ENCODE measurements at places on chromosomes 12 and 14.

DNA sequence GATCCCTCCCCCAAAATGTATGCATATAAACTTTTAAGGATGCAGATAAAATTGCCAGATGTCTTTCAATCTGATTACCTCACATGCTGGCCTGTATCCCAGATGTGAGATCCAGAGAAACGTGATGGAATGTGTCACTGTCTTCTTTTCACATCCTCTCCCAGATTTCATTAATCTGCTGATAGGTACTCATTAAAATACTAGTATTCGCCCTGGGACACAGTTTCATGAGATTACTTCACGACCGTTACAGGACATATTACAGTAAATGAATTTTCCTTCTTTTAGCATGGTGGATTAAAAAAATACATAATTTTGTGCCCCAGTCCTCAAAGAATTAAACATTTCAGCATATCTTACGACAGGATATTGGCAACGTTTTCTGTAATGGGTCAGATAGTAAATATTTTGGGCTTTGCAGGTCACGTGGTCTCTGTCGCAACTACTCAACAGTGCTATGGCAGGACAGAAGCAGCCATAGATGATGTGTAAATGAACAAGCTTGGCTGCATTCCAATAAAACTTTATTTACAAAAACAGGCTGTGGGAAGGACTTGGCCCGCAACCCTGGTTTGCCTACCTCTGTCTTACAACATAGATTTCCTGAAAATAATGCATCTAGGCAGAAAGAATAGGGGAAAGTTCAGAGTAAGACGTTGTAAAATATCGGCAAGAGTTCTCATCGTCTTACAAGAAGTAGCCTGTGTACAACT is 156.0 kb upstream of the DIO3 start:
- DNase-seq = no peak

GRCh38 chr14:65103150-65103760 is 938 bp upstream of the MAX start:
- DNase-seq = no peak

- no peak for DNase-seq
Measured at GRCh38 chr12:124756166-124756565, 107.5 kb downstream of the SCARB1 start.

DNA sequence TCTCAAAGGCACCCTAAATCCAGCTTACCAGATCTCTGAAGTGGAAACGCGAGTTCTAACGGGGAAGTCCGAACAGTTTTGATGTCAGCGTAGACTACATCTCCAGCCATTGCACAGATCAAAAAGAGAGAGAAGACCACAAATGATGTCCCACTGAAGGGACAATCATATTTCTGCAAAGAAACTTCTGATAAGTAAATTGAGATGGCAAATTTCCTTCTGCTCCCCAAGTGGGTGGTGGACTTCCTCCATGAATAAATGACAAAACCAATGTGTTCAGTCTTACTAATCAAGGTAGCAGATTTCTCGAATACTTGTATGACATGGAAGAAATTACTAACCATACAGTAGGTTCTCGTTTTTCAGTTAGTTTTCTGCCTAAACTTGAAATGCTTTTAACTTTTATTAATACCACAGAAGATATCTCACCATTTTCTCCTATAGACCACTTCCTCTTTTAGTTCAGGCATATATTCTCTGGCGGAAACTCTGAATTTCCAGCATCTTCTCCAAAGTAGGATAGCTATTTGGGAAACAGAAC is at the start of gene CLECL1:
Gene CLECL1, minus strand, starts transcription at position 177 of the 541 bp plus-strand sequence.
- no peak for DNase-seq

GRCh38 chr12:54175200-54175963 is 13.4 kb downstream of the SMUG1 start:
- DNase-seq = no peak

- no peak for DNase-seq
Measured at GRCh38 chr14:102878174-102878969, 44.1 kb upstream of the AMN start.

DNA sequence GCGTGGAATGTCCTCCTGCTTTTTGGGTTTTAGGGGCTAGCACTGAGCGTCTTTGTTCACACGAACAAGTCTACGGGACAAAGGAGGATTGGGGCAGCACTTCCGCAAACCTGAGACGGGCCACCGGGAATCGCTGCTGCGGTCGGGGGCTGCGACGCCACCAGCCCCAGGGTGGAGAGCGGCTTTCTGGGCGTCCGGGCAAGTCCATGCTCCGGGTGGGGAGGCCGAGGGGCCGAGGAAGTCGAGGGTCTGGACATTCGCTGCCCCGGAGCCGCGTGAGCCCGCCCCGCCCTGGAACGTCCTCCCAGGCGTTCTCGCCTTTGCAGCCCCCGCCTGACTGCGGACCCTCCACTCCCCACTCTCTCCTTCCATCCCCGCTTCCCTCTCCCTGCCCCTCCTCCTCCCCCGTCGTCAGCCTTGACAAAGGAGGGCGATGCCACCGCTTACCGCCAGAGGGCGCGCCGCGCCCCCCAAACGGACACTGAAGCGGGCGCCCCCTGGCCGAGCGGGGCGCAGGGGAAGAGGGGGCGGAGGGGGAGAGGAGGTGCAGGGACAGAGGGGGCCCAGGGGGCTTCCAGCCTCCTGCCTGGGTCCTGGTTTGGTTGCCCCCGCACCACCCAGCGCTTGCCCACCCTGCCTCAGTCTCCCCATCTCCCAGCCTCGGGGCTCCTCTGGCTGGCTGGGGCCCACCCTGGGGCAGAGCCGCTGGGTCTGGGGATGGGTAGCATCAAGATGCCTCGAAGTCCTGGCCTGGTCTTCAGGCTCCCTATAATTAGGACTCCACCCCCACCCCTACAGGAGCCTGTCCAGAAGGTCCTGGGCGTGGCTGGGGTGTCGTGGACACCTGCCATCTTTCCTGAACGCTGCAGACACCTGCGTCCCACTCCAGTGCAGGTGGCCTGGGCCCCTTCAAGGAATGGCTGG is 39.1 kb upstream of the INF2 start:
- no peak for DNase-seq

- DNase-seq = no peak
Measured at GRCh38 chr12:65307169-65307501, 28.7 kb downstream of the MSRB3 start.

DNA sequence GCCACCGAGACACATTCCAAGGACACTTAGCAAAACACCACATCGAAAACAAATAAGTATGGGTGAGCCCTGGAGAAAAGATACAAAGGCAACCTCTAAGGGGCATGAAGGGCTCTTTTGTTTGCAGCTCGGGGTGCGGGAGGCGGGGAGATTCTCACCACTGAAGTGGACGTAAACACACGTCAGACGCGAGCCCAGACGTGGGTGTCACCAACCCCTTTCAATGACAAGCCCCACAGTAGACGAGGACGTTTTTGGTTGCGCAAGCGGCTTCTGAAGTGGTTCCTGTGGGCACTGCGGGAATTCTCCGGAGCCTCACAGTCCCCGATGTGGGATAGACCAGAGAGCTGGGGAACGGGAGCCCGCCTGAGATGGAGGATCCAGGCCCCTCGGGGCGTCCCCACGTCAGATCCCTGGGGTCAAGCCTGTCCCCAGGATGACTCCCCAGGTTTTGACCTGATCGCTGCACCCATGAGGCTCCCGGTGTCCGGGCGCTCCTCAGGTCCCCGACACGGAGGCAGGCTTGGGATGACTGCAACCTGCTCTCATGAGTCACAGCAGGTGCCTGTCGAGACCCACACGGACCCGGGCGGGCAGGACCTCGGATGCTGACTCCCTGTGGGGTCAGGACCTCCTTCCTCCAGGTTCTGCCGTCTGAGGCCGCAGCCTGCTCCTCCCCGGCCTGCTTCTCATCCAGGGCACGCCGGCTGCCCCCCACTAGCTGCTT is 20.3 kb upstream of the ADGRD1 start:
- DNase-seq = no peak

DNA sequence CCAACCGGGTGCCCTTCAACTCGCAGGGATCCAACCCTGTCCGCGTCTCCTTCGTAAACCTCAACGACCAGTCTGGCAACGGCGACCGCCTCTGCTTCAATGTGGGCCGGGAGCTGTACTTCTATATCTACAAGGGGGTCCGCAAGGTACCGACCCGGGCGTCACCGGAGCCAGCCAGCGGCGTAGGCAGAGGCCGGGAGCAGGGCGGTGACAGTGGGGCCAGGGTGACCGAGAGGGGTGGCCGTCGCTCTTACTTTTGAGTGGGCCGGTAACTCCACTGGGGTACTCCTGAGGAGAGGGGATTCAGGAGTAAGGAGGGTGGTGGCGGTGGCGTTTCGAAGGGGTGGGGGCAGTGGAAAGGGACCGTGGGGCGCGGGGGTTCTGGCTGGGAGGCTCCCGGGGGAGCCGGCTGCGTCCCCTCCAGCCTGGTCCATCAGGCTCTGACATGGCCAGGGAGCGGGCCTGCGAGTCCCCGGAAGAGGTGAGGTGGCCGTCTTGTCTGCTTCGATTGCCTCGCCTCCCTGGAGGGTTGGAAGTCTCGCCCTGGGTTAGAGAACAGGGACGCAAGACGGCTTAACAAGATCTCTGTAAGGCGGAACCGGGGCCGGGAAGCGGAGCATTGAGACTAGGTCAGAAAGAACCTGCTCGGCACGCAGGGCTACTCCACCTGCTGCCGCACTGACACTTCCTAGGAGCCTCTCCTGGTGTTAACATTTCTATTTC is 491 bp downstream of the WDR20 start:
- DNase-seq = no peak

GRCh38 chr12:26028953-26029735 is 70.7 kb downstream of the RASSF8 start:
- DNase-seq = peak; percentile 40

DNA sequence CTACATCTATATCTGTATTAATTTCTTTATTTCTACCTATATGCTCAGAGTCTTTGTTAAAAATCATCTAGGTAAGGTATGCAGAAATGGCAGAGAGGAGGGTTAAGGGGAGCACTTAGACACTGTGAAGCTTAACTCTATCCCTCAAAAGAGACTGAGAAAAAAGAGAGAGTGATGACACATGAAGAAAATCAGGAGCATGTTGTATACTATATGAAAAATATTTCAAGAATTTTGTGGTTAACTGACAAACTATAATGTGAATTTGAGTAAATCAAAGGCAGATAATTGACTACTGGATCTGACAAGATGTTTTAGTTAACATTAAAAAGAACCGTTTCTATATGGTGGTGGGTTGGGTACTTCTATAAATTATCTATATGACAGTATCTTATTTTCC is 1814.2 kb upstream of the SEL1L start:
- DNase-seq = no peak

- no peak for DNase-seq
Measured at GRCh38 chr12:69265205-69265604, 25.8 kb downstream of the CPSF6 start.

DNA sequence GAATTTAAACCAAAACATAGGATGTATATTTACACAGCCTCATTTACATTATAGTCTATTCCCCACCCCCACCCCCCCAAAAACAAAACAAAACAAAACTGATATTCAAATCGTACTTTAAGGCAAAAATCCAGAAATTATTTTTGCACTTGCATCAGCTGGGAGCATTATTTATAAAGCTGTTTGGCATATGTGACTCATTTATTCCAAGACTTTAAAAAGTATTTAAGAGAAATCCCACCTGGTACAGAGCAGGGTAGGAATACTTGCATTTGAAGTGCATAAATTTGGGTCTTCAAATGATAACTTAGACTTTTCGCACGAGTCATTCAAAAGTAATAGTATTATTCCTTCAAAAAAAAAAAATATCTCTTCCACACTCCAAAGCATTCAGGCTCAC is 1.1 kb downstream of the KLHL28 start:
- no peak for DNase-seq

- DNase-seq = no peak
Measured at GRCh38 chr14:81179631-81180030, 41.1 kb downstream of the GTF2A1 start.

GRCh38 chr14:43539210-43539609 is 967.9 kb downstream of the FSCB start:
- DNase-seq = peak; percentile 1

DNA sequence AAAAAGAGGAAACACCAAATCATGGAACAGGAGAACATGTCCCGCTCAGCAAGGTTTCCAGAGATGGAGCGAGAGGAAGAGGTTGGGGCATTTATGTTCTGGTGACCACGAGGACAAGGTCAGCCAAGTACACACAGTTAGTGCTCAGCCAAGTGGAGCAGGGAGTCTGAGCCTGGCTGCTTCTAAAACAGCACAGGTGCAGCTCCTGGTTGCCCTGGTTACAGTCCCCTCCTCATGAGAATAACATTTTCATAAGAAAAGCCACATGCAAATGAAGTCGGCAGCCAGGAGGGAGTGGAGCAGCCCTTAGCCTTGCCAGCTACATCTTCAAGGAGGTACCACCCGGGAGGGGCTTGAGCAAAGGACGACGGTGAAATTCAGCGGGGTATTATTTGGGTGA is 81.8 kb downstream of the NOS1 start:
- no peak for DNase-seq

DNA sequence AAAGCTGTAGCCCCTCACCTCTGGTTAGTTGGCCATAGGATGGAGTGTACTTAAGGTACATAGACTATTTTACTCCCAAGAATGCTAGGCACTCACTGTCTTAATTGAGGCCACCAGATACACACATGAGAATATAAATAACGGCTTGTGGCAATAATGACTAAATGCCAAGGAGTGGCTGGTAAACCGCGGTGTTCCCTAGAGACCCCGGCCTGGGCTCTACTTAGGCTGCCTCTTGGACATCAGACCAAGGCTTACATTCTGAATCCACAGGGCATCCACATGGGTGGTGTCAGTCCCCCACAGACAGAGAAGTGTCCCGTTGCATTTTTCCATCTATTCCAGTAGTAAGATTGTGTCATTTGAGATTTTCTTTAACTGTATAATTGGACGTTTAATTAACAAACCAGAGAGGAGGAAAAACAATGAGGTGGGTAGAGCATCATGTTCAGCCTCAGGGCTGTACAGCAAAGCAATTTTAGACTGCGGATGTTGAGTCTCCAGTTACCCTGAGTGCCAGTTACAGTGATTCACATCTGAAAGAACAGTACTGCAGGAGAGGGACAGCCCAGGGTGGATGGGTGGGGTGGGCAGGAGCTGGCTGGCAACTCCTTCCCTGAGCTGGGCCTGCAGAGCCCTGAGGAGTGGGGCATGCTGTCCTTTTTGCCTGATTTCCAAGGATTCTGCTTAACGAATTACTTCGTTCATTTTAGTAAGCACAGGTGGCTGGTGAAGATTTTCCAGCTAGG is 20.5 kb downstream of the CKB start:
- DNase-seq = no peak

DNA sequence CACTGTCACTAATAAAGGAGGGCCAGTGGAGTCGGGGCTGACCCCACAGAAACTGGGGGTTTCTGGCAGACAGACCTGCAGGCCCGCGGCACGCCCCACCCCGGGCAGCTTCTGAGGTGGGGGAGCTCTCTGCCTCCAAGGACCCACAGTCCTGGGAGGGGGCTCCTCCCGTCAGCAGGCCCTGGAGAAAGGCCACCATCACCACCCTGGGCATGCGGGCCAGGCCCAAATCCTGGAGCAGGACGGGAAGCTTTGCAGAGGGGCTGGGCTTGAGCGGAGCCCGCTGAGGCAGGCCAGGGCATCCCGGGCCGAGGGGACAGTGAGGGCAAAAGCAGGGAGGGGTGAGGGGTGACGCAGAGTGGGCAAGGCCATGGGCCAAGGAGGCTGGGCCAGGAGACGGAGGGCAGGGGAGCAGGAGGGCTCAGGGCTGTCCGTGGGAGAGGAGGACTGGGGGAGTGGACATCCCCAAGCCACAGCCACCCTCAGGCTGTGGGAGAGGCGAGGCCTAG is 11.1 kb upstream of the GPR132 start:
- DNase-seq = no peak

Measured in HCT116 (cell line).